ENCODE measurements at places on chromosomes 12 and 14.

- no peak for DNase-seq
Observed at GRCh38 chr14:104758981-104759969, 6.3 kb downstream of the SIVA1 start.

GRCh38 chr12:65156366-65156841 lies 13.0 kb upstream of the LEMD3 start:
- no peak for DNase-seq

DNA sequence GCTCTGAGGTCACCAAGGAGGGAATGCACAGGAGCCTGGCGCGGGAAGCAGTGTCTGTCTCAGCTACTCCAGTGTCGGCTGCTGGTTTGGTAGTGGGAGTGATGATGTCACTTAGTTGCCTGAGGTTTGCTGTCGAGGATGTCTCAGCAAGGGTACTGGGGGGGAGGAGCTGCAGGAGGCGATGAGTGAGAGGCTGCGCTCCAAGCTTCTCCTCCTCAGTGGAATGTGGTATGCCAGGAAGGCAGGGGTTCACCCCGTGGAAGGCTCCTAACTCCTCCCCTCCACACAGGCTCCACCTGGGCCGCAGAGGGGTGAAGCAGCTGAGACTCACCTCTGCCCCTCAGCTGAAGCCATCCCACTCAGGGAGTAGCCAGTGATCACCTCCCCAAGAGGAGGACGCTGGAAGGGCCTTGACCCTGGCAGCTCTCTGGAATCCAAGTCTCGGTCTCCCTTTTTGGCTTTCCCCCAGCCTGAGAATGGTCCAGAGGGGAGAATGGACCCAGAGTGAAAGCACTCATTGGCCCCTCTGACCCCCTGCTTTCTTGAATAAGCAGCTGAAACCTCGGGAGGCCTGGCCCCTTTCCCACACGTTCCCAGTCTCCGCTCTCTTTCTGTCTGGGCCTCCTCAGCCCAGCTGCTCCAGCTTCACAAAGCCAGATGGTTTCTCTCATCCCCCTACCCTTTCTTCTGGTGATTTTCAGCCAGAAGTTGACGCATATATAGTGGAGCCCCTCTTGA lies 178.9 kb upstream of the FKBP4 start:
- DNase-seq: no peak

GRCh38 chr14:101992708-101993107 lies 28.3 kb downstream of the DYNC1H1 start:
- no peak for DNase-seq

DNA sequence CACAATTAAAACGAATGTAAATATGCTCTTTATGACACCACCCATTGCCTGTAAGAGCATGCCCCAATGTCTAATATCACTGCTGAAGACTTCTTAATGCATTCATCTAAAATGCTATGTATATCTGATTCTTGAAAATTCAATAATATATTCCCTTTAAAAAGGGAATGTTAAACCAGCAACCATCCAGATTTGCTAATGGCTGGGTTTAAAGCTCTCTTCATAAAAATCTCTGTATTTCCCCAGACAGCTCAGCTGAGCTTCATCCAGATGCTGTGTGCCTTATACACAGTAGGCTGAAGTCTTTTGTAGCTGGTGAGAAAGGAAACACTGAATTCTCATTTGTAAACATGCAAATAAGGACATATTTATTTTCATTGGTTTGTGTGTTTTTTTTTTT lies at the start of gene TAS2R14:
Gene TAS2R14 (minus strand): TSS at position 101 of the 400 bp plus-strand sequence. CDS start 56 bp downstream, at position 45.
- no peak for DNase-seq

DNA sequence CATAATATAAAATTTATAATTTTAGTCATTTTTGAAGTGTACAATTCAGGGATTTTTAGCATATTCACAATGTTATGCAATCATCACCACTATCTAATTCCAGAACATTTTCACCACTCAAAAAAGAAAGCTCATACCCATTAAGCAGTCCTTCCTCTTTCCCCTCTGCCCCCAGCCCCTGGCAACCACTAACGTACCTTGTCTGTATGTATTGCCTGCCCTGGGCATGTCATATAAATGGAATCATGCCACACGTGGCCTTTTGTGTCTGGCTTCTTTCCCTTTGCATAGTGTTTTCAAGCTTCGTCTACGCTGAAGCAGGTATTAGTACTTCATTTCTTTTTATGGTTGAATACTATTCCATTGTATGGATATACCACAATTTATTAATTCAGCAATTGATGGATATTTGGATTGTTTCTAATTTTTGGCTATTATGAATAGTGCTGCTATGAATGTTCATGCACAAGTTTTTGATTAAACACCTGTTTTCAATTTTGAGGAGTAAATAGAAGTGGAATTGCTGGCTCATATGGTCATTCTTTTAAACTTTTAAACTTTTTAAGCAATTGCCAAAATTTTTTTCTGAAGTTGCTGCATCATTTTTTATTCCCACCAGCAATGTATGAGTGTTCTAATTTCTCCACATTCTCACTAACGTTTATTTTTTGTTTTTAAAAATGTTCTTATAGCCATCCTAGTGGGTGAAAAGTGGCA lies 1.6 kb upstream of the SSTR1 start:
- no peak for DNase-seq
